ENCODE measurements at places on chromosomes 3 and 15.

DNA sequence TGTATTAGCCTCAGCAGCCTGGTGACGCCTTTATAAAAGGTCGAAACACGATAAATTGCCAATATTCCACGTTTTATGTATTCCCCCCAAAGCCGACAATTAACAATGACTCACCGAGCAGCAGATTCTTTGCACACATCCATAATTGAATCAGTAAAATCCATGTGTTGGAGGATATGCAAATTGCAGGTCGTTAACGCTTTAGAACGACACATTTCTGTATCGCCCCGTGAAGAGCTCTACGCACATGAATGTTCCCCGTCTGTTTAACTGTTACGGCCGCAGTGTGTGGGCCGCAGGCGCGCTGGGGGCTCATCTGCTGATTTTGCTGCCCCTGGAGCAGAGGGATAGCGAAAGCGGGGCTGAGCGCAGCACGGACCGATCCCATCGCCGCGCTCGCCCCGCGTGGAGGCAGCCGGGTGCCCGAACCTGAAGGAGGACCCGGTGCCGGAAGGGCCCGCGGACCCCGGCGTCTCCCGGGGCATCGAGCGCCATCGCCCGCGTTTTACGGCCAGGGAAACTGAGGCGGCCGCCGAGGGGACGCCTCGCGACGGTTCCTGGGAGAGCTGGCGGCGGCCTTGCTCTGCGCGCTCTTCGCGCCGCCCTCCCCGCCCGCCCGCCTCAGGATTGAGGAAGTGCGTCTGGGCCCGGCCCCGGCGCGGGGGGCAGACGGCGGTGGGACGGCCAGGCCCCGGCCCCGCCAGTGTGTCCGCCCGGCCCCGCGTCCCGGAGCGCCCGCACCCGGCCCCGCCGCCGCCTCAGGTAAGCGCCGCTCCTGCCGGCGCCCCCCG, at the start of gene LRRK1:
Gene LRRK1 (plus strand): TSS at position 668 of the 791 bp plus-strand sequence. CDS start 5,276 bp downstream, outside the sequence.
- DNase-seq, result no peak

- DNase-seq, result no peak
Observed at GRCh38 chr3:196287090-196287439, 461 bp downstream of the PCYT1A start.

DNA sequence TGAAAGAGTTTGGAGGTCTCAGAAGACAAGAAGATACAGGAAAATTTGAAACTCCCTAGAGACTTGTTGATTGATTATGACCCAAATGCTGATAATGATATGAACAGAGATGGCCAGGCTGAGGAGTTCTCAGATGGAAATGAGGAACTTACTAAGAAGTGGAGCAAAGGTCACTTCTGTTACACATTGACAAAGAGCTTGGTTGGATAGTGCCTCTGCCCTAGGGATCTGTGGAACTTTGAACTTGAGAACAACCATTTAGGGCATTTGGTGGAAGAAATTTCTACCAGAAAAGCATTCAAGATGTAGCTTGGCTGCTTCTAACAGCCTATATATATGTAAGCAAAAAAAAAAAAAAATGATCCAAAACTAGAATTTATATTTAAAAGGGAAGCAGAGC, 48.9 kb upstream of the NAALADL2 start:
- no peak for DNase-seq

DNA sequence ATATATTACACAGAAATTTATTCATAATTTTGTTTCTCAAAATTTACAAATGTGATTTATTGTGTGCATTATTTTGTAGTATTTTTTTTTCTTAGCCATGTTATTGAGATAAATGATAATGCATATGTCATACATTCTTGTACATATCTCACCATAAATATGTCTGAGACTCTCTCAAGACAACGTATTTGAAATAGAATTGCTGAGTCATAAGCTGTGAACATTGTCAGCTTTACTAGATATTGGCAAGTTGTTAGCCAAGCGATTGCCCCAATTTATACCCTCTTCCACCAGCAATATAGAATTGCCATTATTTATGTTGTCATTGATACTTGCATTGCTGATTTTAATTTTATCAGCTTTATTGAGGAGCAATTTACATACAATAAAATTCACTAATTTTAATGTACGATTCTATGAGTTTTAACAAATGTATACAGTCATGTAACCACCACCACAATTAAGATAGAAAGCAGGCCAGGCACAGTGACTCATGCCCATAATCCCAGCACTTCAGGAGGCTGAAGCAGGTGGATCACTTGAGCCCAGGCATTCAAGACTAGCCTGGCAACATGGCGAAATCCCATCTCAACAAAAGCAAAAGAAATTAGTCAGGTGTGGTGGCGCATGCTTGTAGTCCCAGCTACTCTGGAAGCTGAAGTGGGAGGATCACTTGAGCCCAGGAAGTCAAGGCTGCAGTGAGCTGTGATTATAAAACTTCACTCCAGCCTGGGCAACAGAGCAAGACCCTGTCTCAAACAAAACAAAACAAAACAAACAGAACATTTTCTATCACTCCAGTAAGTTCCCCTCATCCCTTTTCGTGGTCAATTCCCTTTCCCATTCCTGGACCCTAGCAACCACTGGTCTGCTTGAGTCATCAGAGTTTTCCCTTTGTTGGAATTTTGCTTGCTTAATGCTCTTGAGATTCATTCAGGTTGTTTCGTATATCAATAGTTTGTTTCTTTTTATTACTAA, 373.1 kb downstream of the MFSD1 start:
- DNase-seq, result no peak

DNA sequence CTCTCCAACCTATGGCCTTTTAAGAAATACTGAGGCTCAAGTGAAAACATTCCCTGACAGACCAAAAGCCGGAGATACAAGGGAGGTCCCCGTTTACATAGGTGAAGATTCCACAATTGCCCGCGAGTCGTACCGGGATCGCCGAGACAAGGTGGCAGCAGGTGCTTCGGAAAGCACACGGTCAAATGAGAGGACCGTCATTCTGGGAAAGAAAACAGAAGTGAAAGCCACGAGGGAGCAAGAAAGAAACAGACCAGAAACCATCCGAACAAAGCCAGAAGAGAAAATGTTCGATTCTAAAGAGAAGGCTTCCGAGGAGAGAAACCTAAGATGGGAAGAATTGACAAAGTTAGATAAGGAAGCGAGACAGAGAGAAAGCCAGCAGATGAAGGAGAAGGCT, 24.8 kb downstream of the SYNM start:
- no peak for DNase-seq

GRCh38 chr15:41954036-41954435, 18.3 kb downstream of the EHD4 start:
- no peak for DNase-seq

DNA sequence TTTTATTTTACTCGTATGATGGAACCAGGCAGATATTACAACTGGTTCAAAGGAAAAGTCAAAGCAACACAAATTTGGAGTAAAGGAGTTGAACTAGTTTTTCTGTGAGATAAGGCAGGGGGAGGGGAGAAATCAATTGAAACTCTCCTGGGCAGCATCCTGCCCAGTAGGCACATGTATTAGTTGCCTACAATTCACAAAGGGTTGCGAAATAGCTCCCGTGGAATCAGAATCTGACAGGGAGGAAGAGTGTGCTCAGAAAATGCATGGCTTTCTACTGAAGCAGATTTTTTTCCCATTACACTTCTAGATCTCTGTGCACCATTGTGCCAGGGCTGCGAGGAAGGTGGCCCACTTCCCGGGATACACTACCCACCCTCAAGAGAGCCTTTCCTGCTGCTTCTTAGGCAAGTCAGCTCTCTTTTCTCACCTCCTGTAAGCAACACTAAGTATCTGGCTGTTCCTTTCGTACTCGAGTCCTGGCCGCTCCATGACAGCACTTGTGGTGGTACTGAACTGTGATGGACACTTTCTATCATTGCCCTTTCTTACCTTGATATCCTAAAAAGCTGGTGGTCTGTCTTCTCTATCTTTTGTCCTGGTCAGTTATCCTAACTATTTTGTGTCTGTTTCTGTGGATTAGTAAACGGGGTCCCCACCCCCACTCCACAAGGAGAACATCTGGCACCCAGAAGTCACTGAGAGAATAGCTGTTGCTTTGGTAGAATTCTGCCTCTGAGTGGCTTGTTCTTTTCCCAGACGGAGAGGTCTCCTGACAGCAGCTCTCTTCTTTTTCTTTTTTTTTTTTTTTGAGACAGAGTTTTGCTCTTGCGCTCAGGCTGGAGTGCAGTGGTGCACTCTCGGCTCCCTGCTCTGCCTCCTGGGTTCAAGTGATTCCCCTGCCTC, 74.8 kb downstream of the RPL39L start:
- no peak for DNase-seq

DNA sequence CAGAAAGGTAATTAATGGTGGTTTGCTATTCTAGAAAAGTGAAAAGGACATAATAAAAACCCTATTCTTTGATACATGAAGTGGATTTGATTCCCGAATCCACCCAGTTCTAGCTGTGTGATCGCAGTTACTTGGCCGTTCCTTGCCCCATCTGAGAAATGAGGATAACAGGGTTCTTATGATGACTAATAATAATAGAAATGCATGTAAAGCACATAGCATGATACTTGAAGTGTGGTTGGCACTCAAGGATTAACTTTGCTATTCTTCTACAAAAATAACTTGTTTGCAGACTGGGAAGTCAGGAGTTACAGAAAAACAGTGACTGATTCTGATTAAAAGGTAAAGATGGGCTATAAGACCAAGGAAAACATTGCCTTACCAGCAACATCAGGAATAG, 26.8 kb downstream of the PARL start:
- no peak for DNase-seq

DNA sequence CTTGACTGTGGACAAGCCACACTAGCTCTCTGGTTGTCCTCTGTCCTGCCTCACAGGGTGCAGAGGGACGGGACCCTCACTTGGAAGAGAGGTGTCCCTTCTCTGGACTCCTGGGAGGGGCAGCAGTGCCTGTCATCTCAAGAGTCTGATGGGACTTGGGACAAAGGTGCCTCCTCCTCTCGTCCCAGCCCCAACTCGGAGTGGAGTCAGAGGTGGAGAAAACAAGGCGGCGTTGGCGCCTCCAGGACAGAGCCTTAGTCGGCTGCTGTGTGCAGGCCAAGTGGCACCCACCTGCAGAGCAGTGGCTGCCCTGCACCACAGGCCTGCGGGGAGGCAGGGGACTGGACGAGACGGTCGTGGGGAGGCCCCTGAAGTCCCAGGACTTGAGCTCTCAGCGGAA, 9.4 kb upstream of the SEC13 start:
- no peak for DNase-seq

GRCh38 chr15:100919481-100920405, 586 bp downstream of the LRRK1 start:
- no peak for DNase-seq

GRCh38 chr15:62444104-62445022, 279.3 kb upstream of the C2CD4B start:
- DNase-seq, result no peak

GRCh38 chr15:77898811-77899730, 178.4 kb downstream of the TBC1D2B start:
- no peak for DNase-seq

GRCh38 chr3:51860703-51861665, at the start of gene IQCF2:
TSS of gene IQCF2 (plus strand) at chr3:51861615. CDS start at chr3:51861667, 52 bp downstream.
- DNase-seq, result peak; percentile 21

- no peak for DNase-seq
Observed at GRCh38 chr3:104825116-104825515, 541.6 kb upstream of the ALCAM start.

DNA sequence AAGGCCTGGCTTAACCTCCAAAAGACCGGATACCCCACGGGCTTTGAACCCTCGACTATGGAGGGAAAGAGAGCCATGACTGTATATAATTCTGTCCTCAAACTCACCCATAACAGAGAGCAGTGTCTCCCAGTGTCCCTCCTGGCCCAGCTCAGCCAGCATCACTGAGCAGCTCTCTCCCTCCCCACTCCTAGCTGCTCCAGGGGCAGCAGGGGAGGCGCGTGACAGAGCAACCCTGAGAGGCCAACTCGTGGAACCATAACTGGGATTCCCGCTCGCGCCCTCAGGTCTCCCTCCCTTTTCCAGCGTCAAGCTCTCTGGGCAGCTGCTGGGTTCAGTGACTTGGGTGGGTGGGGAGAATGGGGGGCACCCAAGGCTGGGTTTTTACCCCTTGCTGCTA, 561 bp upstream of the CPLX3 start:
- DNase-seq, result no peak

DNA sequence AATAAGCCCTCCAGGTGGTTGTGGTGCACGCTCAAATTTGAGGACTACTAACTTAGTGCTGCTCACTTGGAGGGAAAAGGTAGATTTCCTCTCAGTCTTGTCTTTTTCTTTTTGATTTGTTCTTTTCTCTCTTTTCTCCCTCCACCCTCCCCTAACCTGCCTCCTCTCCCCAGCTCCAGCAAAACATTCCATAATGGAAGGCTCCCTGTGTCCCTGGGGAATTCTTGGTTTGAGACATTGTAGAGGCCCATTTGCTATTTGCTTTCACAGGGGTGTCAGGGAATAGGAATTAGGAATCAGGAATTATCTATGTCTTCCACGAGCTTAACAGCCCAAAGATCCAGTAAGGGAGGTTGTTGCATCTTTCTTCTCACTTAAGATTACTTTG, 136.8 kb upstream of the UMPS start:
- no peak for DNase-seq

GRCh38 chr3:58178528-58179234, 32.1 kb downstream of the DNASE1L3 start:
- no peak for DNase-seq

- no peak for DNase-seq
Observed at GRCh38 chr15:46685681-46686080, 1031.6 kb upstream of the SEMA6D start.

DNA sequence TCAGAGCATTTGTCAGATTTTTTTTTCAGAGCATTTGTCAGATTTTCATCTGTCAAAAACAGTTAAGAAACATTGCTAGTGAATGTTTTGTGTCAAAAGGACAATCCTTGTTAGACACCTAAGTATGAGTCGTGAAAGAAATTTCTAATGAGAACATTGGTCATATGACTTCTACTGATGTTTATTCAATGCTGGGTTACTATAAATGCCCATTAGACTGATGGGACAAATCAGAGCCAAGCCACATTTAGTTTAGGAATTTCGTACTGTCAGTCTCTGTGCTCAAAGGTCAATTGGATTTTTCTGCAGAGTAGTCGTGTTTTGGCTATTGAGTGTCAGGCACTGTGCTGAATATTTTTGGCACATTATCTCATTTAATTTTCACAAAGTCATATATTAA, 31.6 kb downstream of the TSC22D2 start:
- DNase-seq, result no peak

- no peak for DNase-seq
Observed at GRCh38 chr3:39325236-39325635, 4.3 kb upstream of the CCR8 start.

DNA sequence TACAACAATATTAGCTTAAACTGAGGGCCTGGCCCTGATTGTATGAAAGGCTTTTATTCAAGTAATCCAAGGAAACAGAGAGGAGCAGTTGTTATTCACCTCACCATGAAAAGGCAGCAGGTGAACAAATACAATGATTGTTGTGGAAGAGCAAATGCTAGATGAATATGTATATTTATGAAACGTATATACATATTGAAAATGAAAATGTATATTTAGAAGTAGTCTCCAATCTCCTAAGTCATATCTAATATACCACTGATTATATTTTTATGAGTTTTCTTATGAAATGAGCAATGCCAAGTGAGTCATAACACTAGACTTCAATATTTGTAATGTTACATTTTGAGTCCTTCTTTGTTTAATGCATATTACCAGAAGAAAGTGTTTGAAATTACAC, 116.2 kb upstream of the KCNMB2 start:
- DNase-seq, result no peak

- no peak for DNase-seq
Observed at GRCh38 chr15:70902107-70902506, 9.5 kb downstream of the LRRC49 start.

- no peak for DNase-seq
Observed at GRCh38 chr15:58856086-58856485, 77.4 kb downstream of the SLTM start.

GRCh38 chr3:22239011-22239410, 488.0 kb upstream of the ZNF385D start:
- no peak for DNase-seq

Data from CMK (cell line).